ENCODE measurements at places on chromosomes 5 and 9. TPM values are rescaled to one million over a fixed set of nuclear protein-coding genes. Genes with fewer than 3 reads are reported as not detected.

PMPCA gene
- total RNA-seq: 41.9 TPM

CDC42SE2 gene
- 37.0 TPM for total RNA-seq

FBXO4 gene
- total RNA-seq: 11.1 TPM

DOCK2 gene
- 65.4 TPM for total RNA-seq

PPP3R2 gene
- not detected for total RNA-seq

MVB12B gene
- 47.5 TPM for total RNA-seq

EGFLAM gene
- 2.1 TPM for total RNA-seq

PRRX2 gene
- total RNA-seq: 1.1 TPM

RABL6 gene
- 68.2 TPM for total RNA-seq

SLC22A4 gene
- 1.8 TPM for total RNA-seq

HAVCR1 gene
- total RNA-seq: not detected

EXOSC3 gene
- 23.7 TPM for total RNA-seq

IFNA2 gene
- total RNA-seq: not detected

GMCL2 gene
- total RNA-seq: not detected

ABITRAM gene
- 13.3 TPM for total RNA-seq

LSM11 gene
- total RNA-seq: 3.0 TPM

ANKRD34B gene
- 0.35 TPM for total RNA-seq

SGCD gene
- 7.5 TPM for total RNA-seq

GGTA1 gene
- 9.5 TPM for total RNA-seq

DOCK8 gene
- total RNA-seq: 83.4 TPM

TAF11L6 gene
- total RNA-seq: not detected

LCN9 gene
- not detected for total RNA-seq

ST8SIA4 gene
- 17.8 TPM for total RNA-seq

PTGES2 gene
- 35.1 TPM for total RNA-seq

SAPCD2 gene
- 0.84 TPM for total RNA-seq

ANKRD33B gene
- total RNA-seq: 6.1 TPM

FGD3 gene
- total RNA-seq: 21.6 TPM

SIT1 gene
- total RNA-seq: 2.2 TPM

PKD2L2 gene
- total RNA-seq: not detected

GRM6 gene
- not detected for total RNA-seq

KCNT1 gene
- 0.29 TPM for total RNA-seq

IL17B gene
- not detected for total RNA-seq

GDNF gene
- 0.23 TPM for total RNA-seq

SLC6A18 gene
- not detected for total RNA-seq

PIP5K1B gene
- total RNA-seq: 36.5 TPM

SURF6 gene
- 15.9 TPM for total RNA-seq

GABBR2 gene
- total RNA-seq: 0.84 TPM

FCN2 gene
- total RNA-seq: not detected

ALDH1A1 gene
- 212 TPM for total RNA-seq

ARHGEF37 gene
- total RNA-seq: 13.3 TPM

RMI1 gene
- total RNA-seq: 5.4 TPM
